Activated CD4-positive, alpha-beta T cell treated with anti-CD3 and anti-CD28 coated beads, Interleukin-2, amount 10 ng/mL, durations not matched to agents 7 days and 5 days (primary cell): ENCODE measurements at places on chromosomes 4 and X. TPM values are rescaled to one million over a fixed set of nuclear protein-coding genes. Genes with fewer than 3 reads are reported as not detected.

DNA sequence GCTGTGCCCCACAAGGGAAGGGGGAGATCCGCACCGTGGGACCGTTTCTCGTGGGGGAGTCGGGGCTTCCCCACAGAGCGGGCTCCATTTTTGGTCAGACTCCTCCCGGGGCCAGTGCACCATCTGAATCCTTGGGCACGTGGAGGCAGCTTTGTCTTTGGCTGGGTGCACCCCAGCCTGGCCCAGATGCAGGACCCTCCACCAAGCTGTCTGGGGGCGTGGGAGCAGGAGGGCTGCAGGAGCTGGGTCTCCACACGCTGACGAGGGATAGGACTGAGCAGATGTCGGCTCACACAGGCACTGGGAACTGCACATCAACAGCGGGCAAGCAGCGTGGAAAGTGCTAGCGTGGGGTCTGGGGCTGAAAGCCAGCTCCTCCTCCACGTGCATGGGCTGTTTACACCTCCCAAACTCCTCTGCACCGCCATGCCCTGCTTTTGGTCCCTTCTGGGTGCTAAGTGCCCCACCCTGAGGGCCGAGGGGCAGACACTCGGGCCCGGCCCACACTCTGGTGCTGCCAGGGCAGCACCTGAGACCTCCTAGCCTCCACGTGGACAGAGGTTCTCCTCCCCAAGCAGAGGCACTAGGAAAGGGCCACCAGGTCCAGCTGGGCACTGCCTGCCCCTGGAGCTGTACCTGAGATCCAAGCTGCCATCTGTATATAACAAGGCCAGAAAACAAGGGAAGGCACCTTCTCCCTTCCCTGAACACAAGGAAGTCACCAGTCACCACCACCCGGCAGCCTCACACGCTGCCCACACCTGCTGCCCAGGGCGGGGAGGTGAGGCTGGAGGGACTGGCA, 13.8 kb downstream of the DGKQ start:
- no peak for DNase-seq

- DNase-seq = no peak
Observed at GRCh38 chrX:153672531-153673427, 834 bp downstream of the PNCK start.

DNA sequence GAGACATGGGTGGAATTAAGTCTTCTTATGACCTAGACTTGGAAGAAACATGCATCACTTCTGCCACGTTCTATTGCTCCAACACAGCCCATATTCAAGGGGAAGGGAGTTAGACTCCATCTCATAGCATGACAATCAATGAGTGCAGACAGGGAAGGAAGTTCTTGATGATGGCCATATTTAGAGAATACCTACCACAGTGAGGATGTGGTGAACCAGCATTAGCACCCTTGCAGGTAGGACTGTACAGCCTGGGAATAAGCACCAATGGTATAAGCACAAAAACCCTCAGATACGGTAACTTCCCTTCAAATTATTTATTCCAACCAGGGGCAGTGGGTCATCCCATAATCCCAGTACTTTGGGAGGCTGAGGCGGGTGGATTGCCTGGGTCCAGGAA, 29.8 kb downstream of the PAGE2 start:
- DNase-seq = peak; percentile 23

DNA sequence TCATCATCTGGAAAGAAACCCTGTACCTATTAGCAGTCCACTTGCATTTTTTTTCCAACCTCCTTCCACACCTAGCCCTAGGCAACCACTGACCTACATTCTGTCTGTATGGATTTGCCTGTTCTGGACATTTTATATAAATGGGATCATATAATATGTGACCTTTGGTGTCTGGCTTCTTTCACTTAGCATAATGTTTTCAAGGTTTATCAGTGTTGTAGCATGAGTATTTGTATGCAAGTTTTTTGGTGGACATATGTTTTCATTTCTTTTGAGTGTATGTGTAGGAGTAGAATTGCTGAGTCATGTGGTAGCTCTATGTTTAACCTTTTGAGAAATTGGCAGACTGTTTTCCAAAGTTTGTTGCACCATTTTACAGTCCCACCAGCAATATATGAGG, 198.6 kb downstream of the CEP135 start:
- no peak for DNase-seq

GRCh38 chr4:122968227-122968812, 45.9 kb upstream of the NUDT6 start:
- DNase-seq = no peak

GRCh38 chrX:41518127-41518840, 71.1 kb downstream of the NYX start:
- no peak for DNase-seq

DNA sequence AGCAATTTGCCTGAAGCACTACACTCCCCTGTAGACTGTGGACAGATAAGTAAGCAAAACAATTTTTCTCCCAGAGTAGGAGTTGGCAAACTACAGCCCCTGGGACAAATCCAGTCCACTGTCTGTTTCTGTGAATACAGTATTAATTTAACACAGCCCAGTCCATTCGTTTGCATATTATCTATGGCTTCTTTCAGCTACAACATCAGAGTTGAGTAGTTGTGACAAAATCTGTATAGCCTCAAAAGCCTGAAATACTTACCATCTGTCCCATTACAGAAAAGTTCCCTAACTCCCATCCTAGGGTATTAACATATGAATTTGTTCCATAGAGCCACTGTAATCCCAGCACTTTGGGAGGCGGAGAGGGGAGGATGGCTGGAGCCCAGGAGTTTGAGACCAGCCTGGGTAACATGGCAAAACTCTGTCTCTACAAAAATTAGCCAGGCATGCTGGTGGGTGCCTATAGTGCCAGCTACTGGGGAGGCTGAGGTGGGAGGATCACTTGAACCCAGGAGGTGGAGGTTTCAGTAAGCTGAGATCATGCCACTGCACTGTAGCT, 53.0 kb downstream of the AMELX start:
- DNase-seq = no peak

- no peak for DNase-seq
Observed at GRCh38 chr4:111556141-111556781, 589.0 kb upstream of the FAM241A start.

DNA sequence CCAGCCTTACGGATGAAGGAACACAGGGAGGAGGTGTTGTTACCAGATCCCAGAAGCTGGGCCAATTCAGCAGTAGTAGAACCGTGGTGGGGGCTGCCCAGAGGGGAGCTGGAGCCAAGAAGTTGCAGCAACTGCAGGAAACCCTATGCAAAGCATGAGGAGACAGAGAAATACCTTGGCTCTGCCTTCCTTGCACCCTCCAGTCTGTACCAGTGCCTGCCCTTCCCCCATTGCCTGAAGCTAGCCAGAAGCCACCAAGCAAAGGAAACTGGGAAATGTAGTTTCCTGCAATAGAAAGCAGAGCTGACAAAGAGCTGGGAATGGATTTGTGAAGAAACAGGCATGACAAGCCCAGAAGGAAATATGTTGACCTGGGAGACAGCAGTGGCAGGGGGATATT, 108.7 kb upstream of the FUNDC1 start:
- no peak for DNase-seq

- no peak for DNase-seq
Observed at GRCh38 chrX:110000847-110001713, 1.8 kb upstream of the TMEM164 start.

DNA sequence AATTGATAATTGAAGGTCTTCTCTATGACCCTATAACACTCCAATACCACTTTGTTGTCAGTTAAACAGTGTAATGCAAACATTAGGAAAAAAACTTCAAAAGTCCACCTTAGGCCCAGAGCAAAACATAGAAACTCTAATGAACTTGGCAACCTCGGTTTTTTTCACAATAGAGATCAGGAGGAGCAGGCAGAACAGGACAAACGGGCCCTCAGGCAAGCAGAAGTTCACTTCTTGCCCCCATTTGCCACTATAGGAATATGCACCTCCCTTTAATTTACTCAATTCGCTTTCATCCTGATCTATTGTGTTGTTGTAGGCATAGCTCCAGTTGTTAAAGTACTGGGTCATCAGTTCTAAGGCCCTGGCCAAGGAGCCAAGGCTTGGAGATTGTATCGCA, 18.2 kb downstream of the ACOX3 start:
- DNase-seq = no peak

- DNase-seq = no peak
Observed at GRCh38 chr4:145130130-145130529, 32.0 kb downstream of the ABCE1 start.

DNA sequence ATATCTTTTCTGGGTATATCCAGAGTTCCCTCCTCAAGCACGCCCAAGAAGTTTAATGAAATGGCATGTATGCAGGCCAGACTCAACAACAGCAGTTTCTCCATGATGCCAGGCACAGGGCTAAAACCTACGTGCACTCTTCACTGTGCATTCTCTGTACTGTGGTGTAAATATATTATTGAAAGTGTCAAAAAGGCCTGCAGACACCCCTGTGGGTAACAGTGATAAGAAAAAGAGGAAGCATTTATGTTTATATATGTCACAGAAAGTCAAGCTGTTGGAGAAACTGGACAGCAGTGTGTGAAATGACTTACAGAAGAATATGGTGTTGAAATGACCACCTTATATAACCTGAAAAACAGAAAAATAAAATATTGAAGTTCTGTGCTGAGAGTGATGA, 29.6 kb upstream of the DCAF8L1 start:
- no peak for DNase-seq

DNA sequence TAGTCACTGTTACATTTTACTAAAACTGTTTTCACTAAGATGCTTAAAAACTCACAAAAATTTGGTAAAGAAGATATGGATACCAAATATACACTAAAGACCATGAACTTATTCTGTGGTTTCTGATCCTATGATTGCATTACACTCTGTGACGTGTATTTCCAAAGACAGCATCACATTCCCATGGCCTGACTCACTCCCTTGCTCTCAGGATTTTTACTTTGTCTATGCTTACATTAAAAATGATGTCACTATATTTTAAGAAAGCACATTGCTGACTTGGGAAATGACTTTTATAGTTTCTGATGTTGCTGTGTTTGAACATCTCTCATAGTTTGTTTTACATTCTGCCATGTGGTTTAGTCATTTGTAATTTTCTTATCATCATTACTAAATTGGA, 327.9 kb upstream of the MAGEB18 start:
- DNase-seq = no peak

DNA sequence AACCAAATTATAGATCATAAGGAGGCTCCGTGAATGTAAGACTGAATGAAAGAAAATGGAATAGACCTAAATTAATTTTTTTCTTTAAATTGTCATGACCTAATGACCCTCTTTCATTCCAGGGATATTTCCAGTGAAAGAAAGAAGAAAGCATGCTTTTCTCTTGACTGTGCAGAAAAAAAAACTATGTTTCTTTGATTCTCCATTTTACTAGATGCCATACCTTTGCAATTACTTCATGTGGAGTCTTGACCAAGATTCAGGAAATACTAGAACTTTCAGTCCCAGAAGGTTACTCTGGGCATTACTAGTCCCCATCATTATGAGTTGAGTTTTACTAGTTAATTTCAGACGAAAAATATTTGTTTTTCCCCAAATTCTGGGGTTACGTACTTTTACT, 6.4 kb upstream of the COMMD8 start:
- no peak for DNase-seq

DNA sequence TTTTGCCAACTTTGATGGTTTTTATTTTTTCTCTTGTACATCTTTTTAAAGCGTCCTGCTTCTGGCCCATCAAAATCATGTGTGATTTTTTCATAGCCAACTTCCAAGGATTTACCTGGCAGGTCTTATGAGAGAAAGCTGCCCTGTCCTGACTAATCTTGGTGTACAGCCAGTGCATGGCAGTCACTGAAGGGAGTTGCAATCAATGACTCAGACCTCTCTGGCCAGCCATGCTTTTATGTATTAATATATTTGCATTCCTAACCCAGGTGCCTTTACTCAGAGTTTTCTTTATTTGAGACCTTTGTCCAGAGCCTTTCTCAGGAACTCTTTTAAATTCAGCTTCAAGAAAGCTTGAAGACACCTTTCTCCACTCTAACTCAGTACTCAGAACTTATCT, 691.5 kb upstream of the HTR2C start:
- DNase-seq = no peak

GRCh38 chrX:51047950-51048349, 137.4 kb downstream of the BMP15 start:
- no peak for DNase-seq

DNA sequence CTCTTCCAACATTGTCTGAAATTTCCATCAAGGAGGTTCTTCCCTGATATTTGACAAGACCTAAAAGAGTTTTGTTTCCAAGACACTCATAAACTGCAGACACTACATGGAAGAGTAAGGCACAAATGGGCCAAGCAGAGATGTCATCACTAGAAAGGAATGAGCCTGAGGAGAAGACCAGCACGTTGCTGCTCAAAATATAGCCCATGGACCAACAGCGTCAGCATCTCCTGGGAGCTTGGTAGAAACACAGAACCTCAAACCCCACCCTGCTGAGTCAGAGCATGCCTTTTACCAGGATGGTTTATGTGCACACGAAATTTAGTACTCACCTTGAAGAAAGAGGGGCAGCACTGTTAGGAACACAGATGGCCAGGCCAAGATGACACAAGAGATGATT, 128.7 kb upstream of the MID1 start:
- DNase-seq = no peak

- no peak for DNase-seq
Observed at GRCh38 chrX:50081282-50081889, 119.4 kb downstream of the AKAP4 start.

DNA sequence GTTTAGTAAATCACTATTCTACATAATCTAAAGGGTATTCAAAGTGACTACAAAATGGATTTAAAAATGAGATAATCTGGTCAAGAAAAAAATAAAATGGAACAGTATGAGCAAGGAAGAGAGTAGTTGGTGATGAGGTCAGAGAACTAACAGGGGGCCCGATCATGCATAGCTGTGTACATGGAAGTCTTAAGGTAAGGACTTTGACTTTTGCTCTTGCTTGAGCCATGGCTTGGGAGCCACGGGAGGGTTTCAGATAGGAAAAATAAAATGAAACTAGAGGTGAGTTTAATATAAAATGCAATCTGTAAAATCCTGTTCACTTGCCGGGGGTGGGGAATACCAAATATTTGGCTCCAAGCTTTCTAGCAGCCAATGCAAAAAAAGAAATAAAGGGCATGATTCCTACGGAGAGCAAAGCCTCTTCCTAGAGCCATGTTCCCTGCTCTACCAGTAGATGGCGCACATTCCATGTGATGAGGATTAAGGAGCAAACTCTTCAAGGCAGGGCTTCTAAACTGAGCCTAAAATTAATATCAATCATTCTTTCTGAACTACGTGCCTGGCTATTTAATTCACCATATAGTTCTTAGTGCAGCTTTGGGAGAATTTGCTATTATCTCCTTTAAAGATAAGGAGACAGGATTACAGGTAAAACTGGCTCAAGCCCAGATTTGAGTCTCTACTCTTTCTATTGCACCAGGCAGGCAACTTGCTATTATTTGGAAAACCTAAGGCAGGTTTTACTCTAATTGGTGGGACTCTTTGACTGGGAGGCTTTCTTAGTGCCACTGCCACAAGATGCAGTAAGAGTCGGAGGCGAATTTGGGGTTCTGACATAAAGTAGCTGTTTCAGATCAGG, 6.8 kb upstream of the CLCN5 start:
- peak; percentile 66 for DNase-seq

- DNase-seq = no peak
Observed at GRCh38 chrX:38332505-38332904, 5.2 kb upstream of the RPGR start.

GRCh38 chr4:142406917-142407501, 439.1 kb downstream of the INPP4B start:
- peak; percentile 57 for DNase-seq

Gene USP17L10
- not detected for total RNA-seq

Gene BEX5
- 1.5 TPM for total RNA-seq

Gene CENPU
- 73.3 TPM for total RNA-seq

Gene CT45A5
- not detected for total RNA-seq

Gene SPANXN3
- total RNA-seq = not detected

Gene VCX3A
- not detected for total RNA-seq

Gene SOD3
- not detected for total RNA-seq

Gene DMRTC1
- not detected for total RNA-seq

Gene MAGED4
- 0.42 TPM for total RNA-seq
